Bronchial epithelial cell (primary cell): ENCODE measurements at places on chromosomes 1 and 21. TPM values are rescaled to one million over a fixed set of nuclear protein-coding genes. Genes with fewer than 3 reads are reported as not detected.

DYNLT5 gene
- total RNA-seq, result not detected in 2 replicates

HMGCS2 gene
- total RNA-seq, result 0.26 and 0.38 TPM in 2 replicates

WDR64 gene
- total RNA-seq, result under 0.01 TPM in 1 of 2 replicates, not detected in the other

DNA sequence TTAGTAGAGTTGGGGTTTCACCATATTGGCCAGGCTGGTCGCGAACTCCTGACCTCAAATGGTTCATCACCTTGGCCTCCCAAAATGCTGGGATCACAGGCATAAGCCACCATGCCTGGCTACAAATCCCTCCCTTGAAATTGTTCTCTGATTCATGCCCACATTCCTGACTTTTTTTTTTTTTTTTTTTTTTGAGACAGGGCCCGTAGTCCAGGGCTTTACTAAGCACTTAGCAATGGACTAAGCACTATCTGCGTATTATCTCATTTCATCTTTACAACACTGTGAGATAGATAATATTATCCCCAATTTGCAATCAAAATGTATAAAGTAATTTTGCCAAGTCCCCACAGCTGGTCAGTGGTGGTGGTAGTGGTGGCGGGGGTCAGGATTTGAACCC is 58.9 kb downstream of the VWA5B1 start:
- DNase-seq, result no peak

GRCh38 chr21:46071082-46071481 is 26.8 kb upstream of the COL6A2 start:
- DNase-seq, result no peak

DNA sequence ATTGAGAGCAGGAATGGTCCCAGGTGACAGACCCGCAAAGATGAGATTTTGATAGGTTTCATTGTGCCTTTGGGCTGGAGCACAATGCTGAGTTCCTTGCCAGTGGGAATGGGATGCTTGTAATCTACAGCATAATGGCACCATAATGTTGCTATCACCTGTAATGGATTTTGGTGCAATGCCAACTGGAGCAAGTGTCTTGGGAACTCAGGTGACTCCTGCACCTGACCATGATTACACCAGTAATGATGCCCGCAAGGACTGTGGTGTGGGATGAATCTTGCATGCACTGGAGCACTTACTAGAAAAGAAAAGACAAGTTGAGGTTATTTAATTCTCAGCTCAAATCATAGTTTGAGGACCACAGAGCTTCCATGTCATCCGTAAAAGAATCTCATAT is 96.7 kb downstream of the PTPRU start:
- DNase-seq, result no peak

- no peak for DNase-seq
Measured at GRCh38 chr21:38743772-38744529, 61.8 kb upstream of the ETS2 start.

DNA sequence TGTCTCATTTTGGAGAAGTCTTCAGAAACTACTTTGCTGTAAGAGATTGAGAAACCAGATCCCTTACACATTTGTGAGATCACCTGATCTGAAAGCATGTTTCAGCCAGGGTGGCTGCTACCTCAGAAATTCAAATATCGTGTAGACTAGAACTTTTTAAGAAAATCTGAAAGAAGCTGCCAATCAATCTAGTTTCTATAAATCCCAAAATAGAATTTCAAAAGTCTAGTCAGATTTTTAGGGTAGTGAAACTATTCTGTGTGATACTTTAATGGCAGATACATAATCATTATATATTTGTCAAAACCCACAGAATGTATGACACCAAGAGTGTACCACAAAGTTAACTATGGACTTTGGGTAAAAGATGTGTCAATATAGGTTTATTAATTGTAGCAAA is 79.9 kb upstream of the PLPPR5 start:
- no peak for DNase-seq

GRCh38 chr1:246773213-246773641 is 49.0 kb downstream of the SCCPDH start:
- DNase-seq, result peak; percentile 69
